NCI-H526 (cell line): ENCODE measurements at places on chromosomes 2 and 18.
A peak's percentile ranks its signal among the peaks of the same experiment; 100 is the strongest.

DNA sequence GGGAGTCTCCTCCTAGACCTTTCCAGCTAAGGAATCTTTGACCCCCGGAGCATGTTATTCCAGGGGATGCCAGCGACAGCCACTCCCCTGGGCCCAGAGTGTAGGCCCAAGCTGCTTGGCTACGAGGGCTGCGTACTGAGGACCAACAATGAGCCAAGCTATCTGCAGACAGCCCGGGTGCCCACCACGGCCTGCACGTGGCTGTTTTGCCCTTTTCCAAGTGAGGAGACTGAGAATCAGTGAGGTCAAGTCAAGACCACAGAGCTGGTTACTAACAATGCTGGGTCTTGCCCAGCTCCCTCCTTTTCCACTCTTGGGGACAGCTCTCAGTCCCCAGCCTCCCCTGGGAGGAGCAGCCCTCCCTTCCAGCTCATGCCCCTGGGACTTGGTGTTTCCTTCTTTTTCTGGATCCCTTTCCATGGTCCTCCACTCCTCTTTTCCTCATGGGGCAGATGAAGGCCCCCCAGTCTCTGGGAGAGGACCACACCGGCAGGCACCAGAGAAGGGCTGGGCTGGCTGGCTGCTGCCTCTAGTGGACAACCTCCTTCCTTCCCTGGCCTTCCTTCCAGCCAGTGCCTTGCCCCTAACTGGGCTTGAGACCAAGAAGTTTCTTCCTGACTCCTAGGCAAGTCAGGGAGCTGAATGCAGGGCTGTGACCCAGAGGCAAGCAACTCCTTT is 550 bp upstream of the MALL start:
- no peak for DNase-seq

DNA sequence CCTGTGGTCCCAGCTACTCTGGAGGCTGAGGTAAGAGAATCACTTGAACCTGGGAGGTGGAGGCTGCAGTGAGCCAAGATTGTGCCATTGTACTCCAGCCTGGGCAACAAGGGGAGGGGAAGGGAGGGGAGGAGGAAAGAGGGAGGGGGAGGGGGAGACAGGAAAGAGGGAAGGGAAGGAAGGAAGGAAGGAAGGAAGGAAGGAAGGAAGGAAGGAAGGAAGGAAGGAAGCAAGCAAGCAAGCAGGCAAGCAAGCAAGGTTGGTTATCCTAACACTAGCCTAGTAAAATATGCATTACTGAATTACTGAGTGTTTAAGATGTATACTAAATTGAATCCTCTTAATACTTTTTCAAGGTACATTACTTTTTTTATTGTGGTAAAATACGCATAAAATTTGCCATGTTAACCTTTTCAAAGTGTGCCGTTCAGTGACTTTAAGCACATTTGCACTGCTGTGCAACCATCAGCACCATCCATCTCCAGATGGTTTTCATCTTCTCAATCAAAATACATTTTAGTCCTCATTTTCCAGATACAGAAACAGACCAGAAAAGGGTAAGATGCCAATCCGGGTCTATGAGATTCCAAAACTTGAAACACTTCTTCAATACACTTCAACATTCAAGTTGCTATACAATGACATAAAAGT is 28.9 kb downstream of the NCKAP1 start:
- no peak for DNase-seq

- no peak for DNase-seq
Observed at GRCh38 chr2:191719938-191720337, 42.0 kb downstream of the NABP1 start.

GRCh38 chr2:28665041-28665704 is 86.5 kb upstream of the PPP1CB start:
- no peak for DNase-seq

DNA sequence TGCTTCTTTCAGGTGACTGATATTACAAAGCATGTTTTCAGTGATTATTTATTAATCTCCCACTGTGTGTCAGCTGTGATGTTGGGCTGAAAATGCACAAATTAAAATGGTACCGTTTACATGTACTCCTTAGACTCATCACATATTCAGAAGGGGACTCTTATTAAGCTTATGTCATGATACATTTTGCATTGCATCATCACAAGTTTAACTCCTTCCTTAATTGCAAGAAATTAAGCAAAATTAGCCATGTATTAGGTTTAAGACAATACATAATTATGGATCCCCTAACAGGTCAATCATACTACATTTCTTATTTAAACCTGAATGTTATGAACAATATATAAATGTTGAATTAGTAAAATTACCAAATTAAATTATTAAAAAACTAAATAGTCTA is 899.1 kb downstream of the TMEM182 start:
- DNase-seq = no peak

GRCh38 chr2:222835143-222835822 is 25.6 kb upstream of the ACSL3 start:
- peak; percentile 12 for DNase-seq

GRCh38 chr2:143085125-143085784 is 44.0 kb upstream of the ARHGAP15 start:
- DNase-seq = no peak

- DNase-seq = no peak
Observed at GRCh38 chr18:74625157-74625556, 27.5 kb downstream of the ZNF407 start.

- DNase-seq = no peak
Observed at GRCh38 chr2:223051693-223052289, at the start of gene KCNE4. Gene KCNE4 (plus strand): TSS chr2:223052190. CDS start chr2:223052831, 641 bp downstream.

DNA sequence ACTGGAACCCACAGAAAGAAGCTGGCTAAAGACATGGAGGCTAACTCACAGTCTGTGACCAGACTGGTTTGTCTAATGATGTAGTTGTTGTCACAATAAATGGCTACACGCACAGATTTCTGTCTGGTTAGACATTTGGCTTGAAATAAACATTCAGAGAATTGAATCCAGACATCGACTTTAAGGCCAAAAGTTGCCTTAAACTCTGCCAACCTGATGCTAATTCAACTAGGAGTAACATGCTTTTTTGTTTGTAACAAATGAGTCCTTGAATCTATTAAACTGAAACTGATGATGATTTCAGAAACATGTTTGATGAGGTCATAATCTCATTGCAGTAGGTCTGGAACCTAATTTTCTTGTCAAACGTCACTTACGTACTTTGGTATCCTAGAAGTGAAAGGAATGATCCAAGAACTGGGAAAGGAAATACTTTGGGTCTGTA is 123.8 kb downstream of the ERBB4 start:
- DNase-seq = no peak

GRCh38 chr2:121791801-121792221 is 36.4 kb downstream of the TSN start:
- DNase-seq = peak; percentile 98

DNA sequence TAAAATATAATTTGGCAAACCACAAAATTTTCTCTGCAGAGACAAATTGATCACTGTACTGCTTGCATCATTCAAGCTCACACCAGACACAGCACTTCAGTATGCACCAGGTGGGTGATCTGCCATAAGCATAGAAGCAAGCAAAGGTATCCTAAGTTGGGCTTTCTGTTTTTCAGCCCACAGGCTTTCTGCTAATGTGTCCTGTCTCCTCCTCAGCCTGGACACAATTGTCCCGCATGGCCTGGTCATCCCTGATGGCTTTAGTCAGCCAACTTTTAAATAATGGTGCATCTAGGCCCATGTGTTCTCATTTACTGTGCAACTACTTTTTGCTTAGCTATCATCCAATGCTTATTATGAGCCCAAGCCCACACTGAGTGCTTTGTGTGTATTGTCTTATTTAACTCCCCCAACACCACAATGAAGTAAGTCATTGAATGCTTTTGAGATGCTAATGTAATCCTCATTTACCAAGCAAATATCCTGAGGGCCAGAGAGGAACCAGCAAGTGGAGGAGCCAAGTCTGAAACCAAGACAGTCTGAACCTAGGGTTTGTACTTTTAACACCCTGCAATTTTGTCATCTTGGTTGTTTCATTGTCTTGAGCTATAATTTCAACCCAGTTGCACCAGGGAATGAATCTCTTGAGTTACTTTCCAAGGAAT is 111.2 kb upstream of the SETBP1 start:
- peak; percentile 2 for DNase-seq

DNA sequence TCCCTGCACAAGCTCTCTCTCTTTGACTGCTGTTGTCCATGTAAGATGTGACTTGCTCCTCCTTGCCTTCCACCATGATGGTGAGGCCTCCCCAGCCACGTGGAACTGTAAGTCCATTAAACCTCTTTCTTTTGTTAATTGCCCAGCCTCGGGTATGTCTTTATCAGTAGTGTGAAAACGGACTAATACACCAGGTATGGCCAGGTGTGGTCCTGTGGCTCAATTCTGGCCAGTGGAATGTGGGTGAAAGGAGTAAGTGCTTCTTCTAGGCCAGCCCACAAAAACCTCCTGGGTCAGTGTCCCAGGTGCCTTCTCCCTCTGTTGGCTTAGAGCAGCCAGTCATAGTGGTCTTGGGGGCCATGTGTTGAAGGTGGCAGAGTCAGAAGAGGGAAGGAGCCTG is 57.0 kb downstream of the PRKCE start:
- no peak for DNase-seq

GRCh38 chr2:19871836-19872235 is 29.9 kb downstream of the TTC32 start:
- DNase-seq = no peak

DNA sequence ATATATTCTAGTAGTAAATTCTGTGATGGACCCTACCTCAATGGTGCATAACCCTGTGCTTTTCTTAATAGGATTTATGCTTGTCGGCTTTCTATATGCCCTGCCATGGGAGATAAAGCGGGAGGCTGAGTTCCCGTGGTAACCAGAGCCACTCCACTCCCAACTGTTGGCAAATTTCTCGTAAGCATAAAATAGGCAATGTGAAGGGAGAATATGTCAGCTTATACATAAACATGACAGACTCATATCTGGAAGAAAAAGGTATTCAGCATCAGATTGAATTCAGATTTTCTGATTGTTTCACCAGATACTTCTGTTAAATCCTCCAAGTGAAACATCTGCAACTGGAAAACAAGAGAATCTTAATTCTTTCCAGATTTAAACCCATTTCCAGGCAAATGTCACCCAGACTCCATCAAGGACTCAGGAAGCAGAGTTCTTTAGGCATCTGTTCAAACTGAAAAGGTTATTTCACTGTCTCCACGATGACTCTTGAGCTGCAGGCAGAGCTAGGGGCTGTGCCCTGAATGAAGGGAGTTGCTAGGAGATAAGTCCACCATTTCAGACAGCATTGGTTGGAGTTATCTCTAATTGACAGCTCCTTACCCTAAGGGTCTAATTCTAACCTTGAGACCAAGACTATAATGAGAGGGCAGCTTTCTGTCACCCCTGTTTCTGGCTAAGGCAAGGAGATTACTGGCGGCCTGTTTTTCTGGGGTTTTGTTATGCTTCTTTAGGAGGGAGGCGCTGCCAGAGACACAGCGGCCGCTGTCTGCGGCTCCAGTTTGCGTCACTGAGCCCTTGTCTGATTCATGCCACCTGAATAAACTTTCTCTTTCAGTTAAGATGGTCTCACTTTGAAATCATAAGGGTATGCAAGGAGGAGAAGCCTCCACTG is 381.3 kb downstream of the SOX11 start:
- DNase-seq = no peak

- no peak for DNase-seq
Observed at GRCh38 chr2:175342085-175342484, 160.6 kb upstream of the ATP5MC3 start.

DNA sequence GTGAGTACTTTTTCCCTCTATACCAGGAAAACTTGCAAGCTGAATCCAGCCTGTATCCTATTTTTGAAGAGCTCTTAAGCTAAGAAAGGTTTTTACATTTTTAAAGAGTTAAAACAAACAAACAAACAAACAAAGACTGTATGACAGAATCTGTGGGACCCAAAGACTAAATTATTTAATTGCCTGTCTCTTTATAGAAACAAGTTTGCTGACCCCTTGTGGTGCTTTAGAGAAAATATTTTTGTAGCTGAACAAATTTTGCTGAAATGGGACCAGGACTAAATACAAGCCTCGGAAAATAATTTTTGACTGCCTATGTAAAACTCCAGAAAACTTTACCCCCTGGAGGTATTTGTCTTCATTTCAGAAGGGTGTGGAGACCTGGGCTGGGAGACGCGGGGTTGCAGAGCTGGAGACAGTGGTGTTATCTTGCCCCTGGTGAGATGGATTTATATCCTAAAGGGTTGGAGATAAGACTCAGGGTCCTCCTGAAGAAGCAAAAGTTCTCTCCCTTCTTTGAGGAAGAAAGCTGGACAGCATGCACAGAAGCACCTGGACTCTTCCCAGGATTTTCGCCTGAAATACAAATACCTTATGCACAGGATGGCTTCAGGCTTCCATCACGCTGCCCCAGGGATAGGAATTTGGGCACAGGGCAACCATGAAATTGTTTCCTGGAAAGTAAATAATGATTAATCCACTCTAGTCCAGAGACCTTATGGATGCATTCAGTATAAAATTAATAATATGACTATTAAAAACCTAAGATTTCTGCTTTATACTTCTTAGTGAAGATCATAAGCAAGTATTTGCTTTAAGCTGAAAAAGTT is 54.3 kb downstream of the TMX3 start:
- DNase-seq = peak; percentile 73

DNA sequence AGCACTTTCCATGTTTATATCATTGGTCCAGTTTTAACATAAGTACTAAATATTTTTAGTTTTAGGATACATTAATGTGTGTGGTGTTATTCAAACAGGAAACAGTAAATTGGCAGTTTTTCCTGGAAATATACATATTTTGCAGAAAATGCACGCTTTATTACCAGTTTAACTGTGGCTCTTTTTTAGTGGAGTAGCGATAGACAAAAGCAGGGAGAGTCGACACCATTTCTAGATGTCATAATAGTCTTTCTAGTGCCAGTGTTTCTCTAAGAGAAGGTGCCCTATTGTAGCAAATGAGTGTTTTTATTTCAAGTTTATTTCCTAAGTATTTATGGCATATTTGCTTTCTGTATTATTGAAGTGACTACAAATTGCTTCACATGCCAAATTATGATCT is 9.1 kb upstream of the SLC35G4 start:
- DNase-seq = no peak
